NCI-H187 treated with DMSO at 0.1 percent for 48 hours (cell line): ENCODE measurements at places on chromosomes 7 and 10.

DNA sequence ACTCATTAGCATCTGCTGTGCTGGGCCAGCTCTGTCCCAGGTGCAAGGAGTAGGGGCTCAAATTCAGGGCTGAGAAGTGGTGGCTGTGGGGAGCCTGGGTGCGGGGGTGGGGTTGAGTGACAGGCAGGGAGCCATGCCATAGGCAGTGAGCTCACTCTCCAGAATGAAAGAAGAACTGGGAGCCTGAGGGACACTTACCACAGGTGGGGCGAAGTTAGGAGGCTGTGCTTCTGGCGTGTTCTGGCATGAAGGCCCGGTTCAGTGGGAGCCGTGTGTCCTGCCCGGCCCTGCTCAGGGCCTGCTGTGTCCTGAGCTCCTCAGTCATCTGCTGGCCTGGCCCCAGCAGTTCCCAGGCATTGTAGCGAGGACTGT is 62.5 kb downstream of the MKI67 start:
- DNase-seq = no peak

DNA sequence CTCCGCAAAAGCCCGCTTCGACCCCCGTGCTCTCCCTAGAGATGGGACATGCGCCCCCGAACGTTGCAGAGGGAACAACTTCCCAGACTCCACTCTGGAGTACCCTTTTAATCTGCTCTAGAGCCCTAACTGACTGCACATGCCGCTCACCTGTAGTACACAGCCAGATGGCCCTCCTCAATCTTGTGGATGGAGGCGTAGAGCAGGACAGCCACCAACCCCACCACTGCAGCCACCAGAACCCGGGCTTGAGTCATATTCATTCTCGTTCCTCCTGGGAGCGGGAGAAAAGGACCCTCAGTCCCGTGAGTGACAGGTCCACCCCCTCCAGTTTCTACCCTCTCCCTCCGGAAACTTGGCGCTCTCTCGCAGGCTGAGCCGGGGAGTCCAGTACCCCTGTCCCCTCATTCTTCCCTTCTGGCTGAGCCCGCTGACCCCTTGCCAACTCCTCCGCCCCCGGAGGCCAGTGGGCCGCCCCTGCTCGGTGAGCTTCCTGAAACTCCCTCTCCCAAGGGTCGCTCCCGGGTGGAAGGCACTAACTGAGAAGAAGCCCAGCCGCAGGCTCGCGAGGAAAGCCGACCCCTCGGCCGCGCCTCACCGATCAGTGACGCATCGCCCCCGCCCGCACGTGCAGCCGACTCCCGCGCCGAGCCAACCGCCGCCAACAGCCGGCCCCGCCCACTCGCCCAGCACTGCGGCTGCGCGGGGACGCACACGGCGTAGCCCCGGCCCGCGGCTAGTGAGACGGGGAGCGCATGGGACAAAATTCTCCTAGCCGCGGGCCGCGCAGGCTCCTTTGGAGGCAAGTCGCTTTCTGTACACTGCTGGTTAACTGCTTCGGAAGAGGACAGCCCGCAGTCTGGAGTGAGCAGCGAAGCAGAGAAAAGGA is at the start of gene ERLIN1:
TSS of gene ERLIN1 (minus strand) at position 666 of the 889 bp plus-strand sequence. CDS start at position 263, 403 bp downstream.
- peak; percentile 14 for DNase-seq

DNA sequence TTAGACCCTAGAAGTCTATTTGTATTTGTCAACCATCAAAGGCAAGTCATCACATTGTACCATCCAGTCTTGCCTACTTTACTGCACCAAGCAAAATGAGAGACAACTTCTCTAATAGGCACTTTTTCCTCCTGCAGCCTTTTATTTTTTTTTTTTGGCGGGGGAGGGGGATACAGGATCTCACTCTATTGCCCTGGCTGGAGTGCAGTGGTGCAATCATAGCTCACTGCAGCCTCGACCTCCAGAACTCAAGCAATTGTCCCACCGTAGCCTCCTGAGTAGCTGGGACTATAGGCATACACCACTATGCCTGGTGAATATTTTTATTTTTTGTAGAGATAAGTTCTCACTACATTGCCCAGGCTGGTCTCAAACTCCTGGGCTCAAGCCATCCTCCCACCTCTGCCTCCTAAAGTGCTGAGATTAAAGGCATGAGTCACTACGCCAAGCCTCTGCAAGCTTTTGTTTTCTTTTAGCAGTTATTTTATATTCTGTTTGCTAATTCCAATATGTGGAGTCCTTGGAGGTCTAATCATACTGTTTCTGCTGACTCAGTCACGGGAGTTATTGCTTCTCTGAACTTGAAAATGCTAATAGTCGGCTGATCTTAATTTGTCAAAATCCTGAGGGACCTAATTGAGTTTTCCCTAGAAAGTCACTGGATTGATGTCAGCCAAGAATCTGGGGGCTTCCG is 14.2 kb downstream of the KPNA7 start:
- DNase-seq = no peak

DNA sequence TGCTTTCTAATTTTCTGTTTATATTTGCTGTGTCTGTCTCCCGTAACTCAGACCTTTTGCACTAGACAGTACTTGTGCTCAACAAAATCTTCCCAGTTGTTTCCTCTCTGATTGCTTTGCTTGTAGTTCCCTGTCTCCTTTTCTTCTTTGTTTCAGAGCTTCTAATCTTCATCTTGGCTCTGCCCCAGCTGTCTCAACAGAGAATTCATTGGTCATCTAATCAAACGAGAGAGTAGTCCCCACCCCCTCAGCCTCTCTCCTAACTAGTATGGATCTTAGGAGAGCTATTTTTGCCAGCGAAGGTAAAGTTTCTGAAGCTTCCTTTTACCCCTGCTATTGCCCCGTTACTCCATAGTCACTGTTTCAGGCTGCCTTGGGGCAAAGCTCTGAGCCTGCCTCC is 32.8 kb downstream of the SLC26A4 start:
- no peak for DNase-seq

DNA sequence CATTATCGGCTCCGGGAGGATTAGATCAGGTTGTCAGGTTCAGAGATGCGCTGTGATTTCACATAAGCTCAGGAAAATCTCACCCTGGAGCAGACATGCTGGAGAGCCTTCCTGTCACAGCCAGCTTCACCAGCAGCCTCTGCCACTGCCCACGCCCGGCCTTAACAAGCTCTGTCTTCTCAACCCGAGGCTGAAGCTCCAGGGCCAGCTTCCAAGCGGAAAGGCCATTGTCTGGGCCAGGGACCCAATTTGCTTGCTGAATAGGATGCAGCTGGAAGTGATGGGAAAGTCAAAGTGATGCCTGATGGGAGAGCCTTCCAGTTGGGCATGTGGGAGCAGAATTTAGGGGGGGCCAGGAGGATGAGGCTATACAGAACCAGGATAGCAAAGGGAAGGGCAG is 36.3 kb downstream of the C10orf105 start:
- DNase-seq = no peak

DNA sequence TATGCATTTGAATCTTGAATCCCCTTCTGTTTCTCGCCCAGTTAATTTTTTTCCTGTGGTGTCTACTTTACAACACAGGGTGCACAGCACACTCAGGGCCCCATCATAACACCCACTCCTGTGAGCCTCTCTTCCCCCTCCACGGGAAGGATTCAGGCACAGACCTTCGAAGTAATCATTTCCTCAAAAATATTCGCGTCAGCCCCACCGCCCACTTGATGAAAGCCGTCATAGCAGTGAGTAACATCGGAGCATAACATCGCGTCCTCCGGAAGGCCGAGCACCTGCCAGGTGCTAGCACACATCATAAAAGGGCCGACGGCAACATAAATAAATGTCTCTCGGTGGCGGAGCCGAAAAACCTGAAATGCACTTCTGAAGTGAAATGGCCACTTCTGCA is 201.7 kb upstream of the ADARB2 start:
- no peak for DNase-seq

- DNase-seq = no peak
Measured at GRCh38 chr7:133776266-133776665, 350.9 kb upstream of the LRGUK start.

DNA sequence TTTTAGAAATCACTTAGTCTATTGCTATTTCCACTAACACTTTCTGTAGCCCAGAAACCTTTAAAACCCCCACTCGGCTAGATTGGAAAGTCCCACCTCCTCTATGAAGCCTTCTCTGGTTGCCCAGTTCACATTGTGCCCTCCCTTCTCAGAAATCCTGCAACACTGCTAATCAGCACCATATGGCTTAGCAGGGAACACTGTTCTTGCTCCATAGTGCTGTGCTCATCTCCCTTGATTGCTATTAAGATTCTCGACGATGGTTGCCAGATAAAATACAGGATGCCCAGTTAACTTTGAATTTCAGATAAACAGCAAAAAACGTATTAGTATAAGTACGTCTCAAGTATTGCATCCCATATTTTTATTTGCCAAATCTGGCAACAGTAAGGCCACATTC is 40.1 kb upstream of the XPNPEP1 start:
- no peak for DNase-seq

DNA sequence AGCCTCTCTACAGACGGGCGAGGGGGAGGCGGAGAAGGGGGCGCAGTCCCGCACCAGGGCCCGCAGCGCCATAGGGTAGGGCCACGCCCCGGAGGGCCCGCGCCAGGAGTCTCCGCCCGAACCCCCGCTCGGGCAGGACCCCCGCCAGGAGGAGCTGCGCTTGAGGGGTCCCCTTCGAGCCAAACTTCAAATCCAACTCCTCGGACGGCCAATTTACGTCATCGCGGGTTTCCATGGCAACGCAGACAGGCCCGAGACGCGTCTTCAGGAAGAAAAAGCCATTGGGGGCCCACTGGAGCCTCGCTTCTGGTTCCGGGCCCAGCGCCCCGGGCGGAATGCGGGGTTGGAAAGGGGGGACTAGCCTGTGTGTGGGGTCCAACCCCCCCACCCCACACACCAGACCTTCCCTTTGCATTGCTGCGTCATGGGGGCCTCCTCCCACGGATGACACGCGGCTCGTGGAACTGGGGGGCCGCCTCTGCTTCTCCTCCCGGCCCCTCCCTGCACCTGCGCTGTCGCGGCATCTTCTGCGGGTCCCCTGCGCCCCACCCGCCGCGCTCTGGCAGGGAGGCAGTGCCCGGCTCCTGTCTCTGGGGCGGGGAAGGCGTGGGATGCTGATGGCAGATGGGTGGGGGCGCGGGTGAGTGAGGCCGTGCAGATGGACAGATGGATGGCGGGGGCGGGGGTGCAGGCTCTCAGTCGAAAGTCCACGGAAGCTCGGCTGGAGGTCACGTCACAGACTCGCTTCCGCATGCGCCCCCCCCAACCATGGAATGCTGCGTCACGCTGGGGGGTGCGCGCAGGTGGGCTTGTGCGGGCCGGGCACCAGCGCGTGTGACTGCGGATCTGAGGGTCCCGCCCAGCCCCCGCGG is 1.2 kb downstream of the CALY start:
- no peak for DNase-seq

DNA sequence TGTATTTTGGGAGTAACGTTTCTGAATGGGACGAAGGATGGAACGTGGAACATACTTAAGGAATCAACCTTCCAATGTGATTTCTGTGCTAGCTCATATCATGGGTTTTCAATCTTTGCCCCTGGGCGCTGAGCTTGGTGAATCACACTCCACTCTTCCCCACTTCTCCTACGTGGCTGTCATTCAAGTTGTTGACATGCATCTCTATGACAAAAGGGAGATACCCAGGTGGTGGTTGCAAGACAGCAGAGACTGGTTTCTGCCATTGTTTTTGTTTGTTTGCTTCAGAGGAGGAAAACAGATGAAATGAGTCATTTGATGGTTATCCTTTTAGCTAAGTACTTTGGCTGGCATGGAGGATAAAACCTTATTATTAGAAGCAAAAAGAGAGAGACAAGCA is 573.9 kb downstream of the GATA3 start:
- no peak for DNase-seq

DNA sequence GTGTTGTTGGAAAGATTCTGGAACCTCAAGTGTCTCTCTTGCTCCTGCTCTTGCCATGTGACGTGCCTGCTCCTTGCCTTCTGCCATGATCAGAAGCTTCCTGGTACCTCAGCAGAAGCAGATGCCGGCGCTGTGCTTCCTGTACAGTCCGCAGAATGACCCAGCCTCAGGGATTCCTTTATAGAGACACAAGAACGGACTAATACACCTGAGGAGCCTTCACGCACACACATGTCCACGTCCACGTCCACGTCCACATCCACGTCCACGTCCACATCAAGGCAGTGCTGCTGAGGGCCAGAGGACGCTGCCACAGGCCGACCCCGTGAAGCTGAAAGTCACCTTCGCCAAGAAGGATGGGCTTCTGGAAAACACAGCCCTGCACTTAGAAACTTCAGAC is 190.1 kb downstream of the MAD1L1 start:
- DNase-seq = no peak

DNA sequence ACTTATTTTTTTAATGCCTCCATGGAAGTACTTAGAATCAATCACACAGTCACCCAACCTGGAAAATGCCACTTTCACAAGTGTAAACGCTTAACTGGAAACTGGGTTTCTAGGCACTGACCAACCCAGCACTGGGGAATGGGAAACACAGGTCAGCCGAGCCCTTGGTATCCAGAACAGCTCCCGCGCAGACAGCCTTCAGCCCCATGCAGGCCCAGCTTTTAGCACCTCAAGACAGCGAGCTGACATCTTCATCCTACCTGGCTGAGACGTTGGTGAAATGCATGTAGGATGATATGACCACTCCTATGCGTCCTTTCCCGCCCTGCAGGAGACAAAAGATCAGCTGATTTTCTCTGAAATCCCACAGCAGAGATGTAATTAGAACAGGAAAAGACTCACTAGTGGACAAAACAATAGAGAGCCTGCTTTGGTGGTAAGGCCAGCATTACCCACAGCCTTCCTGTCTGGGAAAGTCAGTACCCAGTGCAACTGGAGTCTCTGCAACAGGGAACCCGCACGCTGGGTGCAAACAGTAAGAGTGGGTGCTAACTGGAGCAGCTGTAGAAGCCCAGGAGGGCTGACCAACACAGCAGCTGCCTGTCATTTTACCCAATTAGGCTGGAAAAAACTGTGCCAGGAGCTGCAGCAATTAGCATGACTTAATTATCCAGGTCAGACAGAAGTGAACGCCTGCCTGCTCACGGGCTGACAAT is 153.7 kb downstream of the TNS3 start:
- DNase-seq = no peak

- DNase-seq = no peak
Measured at GRCh38 chr7:45202625-45203024, 45.0 kb downstream of the RAMP3 start.

- no peak for DNase-seq
Measured at GRCh38 chr7:20107582-20107981, 109.6 kb downstream of the MACC1 start.

DNA sequence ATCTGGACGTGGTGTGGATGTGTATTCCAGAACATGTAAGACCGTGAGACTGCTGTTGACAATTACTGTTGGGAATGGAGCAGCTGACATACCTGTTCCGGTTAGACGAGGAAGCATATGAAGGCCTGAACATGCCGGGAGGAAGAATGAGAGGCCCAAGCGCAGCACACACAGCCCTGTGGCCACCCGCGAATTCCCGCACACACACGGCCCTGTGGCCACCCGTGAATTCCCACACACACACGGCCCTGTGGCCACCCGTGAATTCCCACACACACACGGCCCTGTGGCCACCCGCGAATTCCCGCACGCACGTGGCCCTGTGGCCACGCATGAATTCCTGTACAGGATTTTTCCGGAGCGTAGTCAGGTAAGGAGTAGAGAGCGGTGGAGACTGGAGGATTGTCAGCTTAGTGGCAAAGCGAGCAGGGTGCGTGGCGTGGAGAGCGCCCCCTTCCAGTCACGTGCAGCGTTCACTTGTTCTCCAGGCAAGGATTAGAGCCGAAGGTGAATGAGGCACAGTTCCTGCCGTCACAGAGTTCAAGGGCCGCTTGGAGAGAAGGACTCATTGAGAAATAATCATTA is 9.5 kb upstream of the SUN1 start:
- no peak for DNase-seq
